ENCODE measurements at places on chromosomes 3 and 15.

GRCh38 chr3:6088433-6088832 is 772.5 kb upstream of the GRM7 start:
- DNase-seq: no peak

DNA sequence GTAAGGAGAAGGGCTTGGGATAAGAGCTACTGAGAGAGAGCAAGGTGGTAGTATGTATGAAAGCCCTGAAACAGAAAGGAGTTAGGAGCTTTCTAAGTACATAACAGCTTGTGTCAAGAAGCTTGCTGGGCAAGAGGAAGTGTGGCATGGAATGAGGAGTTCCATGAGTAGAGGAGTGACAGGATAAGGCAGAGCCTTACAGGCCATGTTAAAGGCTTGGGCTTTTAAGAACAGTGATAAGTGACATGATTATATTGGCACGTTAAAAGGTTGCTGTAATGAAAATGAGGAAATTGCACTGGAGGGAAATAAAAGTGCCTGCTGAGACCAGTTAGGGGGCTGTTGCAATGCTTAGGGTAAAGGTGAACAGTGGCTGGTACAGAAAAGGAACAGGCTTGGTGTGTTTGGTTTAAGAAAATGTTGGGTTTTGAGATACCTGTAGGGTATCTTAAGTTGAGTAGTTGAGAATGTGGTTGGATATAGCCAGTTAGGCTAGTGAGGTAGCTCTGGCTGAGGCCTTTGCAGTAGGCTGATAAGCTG is 49.0 kb downstream of the MEF2A start:
- no peak for DNase-seq

GRCh38 chr15:100249096-100249815 is 92.5 kb downstream of the ADAMTS17 start:
- DNase-seq: no peak

DNA sequence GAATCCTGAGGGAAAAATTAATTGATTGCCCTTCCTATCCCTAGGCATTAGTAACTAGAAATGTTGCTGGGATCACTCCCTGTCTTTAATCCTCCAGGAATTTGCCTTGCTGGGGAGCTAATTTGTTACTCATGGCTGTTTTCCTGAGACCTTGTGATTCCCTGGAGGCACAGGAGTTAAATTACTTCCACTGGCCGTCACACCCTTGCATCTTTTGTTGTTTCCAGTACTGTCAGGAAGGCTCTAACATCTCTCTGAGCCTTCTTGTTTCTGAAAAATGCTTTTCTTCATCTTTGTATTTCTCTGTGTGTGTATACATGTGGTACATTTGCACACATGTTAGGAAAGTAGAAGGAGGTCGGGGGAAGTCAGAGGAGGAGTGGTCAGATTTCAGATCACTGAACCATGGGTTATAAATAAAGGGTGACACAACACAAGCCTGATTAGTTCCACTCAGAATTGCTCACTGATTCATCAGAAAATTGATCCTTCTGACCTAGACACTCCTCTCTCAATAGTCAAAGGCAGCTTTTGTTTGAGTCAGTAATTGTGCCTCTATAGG is 23.5 kb upstream of the LRRFIP2 start:
- DNase-seq: peak; percentile 91

- no peak for DNase-seq
These were observed 115.7 kb downstream of the PDZRN3 start for GRCh38 chr3:73509066-73509465.

DNA sequence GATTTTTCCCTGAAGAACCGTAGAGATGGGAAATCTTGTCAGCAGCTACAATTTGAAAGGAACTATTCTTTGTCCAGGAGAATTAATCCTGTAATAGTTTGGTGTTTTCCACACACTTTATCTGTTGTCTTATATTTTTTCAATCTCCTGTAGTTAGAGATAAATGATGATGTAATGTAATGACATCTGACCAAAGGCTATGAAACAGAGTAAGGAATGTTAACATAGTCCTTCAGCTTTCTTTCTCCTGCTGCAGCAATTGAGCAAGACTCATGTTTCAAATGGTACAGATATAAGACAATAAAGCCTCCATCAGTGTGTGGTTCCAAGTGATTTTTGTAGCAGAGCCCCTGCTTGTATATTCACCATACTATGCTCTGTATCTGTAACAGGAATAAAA is 1028.4 kb downstream of the SI start:
- DNase-seq: no peak

- no peak for DNase-seq
These were observed 29.1 kb upstream of the MAN2C1 start for GRCh38 chr15:75397494-75397893.

GRCh38 chr15:50798684-50799083 is 33.2 kb upstream of the SPPL2A start:
- DNase-seq: no peak

GRCh38 chr3:13167829-13168228 is 94.6 kb upstream of the IQSEC1 start:
- no peak for DNase-seq

GRCh38 chr3:46659285-46659684 is 34.2 kb downstream of the ALS2CL start:
- peak; percentile 18 for DNase-seq

GRCh38 chr15:28955160-28955992 is 69.6 kb downstream of the APBA2 start:
- DNase-seq: peak; percentile 27

DNA sequence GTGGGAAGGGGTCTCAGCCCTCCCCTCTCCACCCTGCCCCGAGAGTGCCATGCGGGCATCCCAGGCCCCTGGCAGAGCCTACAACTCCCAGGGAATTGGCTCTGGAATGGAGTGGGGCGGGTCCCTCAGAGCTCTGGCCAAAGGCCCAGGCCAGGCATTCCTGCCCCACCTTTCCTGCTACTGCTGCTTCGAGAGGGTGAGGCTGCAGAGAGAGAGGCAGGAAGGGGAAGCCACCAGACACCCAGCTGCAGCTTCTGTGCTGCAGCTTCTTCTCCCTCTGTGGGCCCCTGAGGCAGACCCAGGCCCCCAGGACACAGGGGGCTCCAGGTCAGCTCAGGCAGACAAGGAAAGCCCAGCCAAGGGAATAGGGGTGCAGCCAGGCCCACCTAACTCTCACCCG is 2.7 kb downstream of the ALS2CL start:
- no peak for DNase-seq

DNA sequence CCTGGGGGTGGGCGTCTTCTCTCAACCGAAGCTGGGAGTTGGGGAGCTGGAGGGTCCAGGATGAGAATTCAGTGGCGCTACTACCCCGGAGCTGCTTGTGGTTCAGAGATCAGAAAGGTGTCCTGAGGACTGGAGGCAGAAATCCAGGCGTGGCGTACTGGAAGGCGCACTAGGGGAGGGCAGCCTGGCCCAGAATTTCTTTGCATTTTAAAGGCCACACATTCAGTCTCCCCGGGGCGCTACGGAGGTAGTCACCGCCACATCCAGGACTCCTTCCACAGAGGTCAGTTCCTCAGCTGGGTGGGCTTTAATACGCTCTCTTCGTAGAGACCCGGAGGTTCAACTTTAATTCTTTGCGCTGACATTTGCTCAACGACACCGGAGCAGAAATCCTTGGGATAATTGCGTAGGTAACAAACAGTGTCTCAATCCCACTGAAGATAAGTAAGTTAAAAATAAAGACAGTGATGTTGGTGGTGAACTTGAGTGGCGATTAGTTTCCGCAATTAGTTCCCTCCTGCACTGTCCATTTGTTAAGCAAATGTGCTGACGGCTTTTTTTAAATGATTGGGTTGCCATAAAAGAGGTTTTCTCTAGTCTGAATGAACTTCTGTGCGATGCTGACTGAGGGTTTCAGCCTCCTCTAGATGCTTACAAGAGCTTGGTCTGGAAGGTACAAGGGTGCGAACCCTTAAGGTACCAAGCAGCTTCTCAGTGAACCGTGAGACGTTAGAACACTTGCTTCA is 535 bp downstream of the MCTP2 start:
- DNase-seq: no peak

GRCh38 chr3:71978150-71978721 is 193.3 kb upstream of the PROK2 start:
- DNase-seq: no peak

DNA sequence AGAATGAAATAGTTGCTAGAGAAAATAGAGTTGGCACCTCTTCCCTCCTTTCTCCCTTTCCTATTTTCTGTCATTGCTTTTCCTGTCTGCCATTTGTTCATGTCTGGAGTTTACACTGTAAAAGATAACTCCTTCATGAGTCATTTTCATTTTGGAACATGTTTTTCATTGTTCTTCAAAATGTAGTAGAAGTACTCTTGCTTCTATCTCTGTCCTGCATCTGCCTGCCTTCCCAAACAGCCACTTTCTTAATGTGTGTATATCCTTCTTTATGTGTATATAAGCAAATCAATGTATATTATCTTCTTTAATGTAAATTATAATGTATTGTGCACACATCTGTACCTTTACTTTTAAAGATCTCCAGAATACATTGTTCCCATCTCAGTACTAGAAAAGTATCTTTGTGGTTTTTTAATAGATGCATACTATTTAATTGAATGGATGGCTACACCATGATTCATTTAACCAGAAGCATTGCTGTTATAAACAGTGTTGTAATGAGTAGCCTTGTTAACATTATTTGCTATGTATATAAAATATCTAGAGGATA is 41.1 kb downstream of the TSC22D2 start:
- DNase-seq: peak; percentile 79

- DNase-seq: no peak
These were observed 266.3 kb downstream of the RPLP1 start for GRCh38 chr15:69718916-69719315.

DNA sequence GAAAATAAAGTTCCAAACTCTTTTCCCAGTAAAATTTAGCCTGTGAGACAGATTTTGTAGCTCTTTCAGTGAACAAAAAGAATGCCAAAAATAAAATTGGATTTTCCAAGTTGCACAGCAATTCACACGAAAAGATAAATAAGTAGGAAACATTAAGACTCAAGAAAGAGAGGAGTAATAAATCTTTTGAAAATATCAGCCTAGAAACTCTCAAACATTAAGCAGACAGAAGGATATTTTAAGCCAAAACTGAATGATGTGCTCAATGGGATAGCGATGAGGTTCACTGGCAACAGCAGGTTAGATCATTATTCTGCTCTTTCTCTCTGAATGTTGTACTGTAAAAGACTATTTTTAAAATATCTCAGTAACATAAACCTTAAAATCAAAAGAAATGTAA is 115.0 kb downstream of the STAG1 start:
- DNase-seq: no peak

DNA sequence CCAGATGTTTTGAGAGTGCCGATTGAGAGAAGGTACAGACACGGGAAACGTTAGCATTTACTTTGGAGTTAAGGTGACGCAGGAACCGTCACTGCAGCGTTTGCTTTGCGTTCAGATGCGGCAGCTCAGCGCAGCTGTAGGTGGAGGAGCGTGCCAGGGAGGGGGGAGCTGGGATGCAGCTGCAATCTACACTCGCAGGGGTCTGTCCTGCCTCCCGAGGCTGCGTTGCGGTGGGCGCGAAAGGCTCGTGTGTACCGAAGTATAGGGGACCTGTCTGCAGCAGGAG is 425 bp upstream of the FYTTD1 start:
- no peak for DNase-seq

DNA sequence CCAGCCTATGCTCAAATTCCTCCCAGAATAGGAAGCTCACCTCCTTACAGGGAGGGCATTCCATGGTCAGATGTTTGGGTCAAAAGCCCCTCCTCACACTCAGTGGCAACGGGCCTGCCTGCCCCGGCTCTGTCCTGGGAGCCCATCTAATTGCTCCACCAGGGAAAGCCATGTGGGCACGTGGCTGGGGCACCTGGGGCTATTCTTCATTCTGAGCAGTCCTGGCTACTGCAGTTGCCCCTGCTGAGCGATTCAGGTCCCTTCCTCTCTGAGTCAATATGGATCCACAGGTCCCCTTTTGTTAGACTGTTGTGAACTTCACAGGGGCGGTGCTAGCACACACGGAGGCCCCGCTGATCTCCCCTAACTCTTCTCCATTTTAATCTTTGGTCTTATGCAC is 39.4 kb downstream of the TPRA1 start:
- DNase-seq: no peak

DNA sequence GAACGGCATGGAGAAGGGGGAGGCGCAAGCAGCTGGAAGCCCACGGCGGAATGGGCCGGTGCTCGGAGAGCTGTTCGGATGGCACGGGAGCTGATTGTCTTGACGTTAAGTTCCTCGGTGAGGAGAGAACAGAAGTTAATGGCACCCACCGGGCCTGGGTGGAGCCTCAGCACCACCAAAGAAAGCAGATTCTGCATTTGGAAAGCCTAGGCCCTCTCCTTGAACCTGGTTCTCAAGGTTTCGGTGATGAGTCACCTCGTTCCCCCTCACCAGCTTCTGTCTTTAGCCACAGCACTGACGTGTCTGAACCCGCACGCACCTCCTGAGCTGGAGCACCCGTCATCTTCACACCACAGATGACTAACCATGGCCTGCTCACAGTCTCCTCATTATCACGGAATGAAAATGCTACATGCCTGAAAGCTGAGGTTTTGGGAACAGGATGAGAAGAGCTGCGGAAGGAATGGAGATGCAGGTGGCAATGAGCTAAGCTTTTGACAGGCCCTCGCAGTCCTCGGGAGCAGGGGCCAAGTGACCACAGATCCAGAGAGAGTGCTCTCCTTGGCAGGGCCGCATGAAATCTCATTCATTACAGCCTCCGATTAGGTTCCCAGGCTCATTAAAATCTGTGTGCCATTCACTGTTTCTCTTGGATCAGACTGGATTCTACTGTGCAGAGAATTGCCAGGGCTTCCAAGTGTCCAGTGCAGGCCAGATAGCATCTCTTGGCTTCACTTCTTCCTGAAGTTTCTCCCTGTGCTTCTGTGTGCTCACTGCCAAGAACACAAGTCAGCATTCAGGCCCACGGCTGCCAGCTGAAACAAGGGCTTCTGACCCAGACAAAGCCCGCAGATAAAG is 96.3 kb upstream of the DLG1 start:
- DNase-seq: peak; percentile 99

GRCh38 chr15:46177219-46177618 is 542.4 kb downstream of the SQOR start:
- DNase-seq: no peak

GRCh38 chr3:167666563-167666962 is 12.8 kb upstream of the WDR49 start:
- DNase-seq: no peak

DNA sequence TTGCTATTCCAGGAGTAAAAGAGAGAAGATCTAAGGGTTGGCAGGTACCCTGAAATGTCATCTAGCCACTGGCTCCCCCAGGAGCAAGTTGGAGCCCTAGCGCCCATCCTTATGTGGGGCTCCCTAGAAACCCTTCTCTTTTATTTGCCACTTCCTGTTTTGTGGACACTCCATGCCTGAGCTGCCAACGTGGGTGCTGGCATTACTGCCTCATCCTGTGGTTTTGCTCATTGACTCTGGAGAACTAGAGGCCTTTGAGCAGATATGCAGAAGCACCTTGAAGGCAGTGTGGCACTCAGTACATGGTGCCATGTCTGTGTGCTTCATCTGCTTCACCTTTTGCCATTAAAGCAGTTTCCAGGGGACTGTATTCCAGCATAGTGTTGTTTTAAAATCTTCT is 8.1 kb downstream of the EDEM1 start:
- DNase-seq: no peak

- DNase-seq: peak; percentile 94
These were observed 76.5 kb downstream of the MYO1E start for GRCh38 chr15:59296181-59296617.

GRCh38 chr3:155890671-155891190 is 20.3 kb downstream of the GMPS start:
- DNase-seq: peak; percentile 27
